ENCODE measurements at places on chromosomes 7 and 10.
A peak's percentile ranks its signal among the peaks of the same experiment; 100 is the strongest.

- DNase-seq = peak; percentile 19
These were observed 46.2 kb upstream of the ADRB1 start for GRCh38 chr10:113997428-113997827.

GRCh38 chr7:55260676-55261385 is 104.3 kb upstream of the LANCL2 start:
- no peak for DNase-seq

DNA sequence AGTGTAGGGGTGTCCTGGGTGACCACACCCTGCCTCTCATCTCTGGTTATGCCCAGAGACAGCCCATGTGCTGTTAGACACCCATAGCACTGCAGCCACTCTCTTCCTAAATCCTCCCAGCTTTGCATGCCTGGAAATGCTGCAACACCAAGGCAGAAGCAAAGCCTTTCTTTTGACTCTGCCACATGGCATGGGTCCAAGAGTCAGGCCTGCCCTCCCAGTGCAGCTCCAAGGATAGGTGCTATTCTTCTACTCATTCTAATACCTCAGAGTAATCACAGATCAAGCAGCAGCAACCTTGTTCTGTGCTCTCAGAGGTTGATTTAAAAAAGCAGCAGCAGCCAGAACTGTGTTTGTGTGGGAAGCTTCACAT is 23.4 kb downstream of the FRMPD2 start:
- DNase-seq = peak; percentile 82

- DNase-seq = peak; percentile 70
These were observed 177.3 kb downstream of the NSUN6 start for GRCh38 chr10:18474118-18474455.

- no peak for DNase-seq
These were observed 319.0 kb downstream of the GRID1 start for GRCh38 chr10:86047588-86047987.

- no peak for DNase-seq
These were observed 2.5 kb downstream of the ZNF316 start for GRCh38 chr7:6639627-6640026.

DNA sequence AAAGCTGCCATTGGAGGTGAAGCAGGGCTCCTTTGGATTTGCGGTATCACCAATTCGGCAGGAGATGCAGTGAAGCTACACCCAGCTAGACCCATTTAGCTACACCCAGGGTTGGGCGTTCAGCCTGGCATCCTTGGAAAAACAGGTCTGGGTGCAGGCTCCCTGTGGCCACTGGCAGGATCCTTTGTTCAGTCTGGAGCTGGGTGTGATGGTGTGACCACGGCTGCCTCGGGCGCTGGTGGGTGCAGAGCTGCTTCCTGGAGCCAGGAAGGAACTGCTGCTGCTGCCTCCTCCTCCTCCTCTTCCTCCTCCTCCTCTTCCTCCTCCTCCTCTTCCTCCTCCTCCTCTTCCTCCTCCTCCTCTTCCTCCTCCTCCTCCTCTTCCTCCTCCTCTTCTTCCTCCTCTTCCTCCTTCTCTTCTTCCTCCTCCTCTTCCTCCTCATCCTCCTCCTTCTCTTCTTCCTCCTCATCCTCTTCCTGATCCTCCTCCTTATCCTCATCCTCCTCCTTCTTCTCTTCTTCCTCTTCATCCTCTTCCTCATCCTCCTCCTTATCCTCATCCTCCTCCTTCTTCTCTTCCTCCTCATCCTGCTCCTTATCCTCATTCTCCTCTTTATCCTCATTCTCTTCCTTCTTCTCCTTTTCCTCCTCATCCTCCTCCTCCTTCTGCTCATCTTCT is 84.0 kb downstream of the GRK5 start:
- peak; percentile 6 for DNase-seq

GRCh38 chr7:34842782-34843181 is 184.8 kb downstream of the NPSR1 start:
- no peak for DNase-seq

DNA sequence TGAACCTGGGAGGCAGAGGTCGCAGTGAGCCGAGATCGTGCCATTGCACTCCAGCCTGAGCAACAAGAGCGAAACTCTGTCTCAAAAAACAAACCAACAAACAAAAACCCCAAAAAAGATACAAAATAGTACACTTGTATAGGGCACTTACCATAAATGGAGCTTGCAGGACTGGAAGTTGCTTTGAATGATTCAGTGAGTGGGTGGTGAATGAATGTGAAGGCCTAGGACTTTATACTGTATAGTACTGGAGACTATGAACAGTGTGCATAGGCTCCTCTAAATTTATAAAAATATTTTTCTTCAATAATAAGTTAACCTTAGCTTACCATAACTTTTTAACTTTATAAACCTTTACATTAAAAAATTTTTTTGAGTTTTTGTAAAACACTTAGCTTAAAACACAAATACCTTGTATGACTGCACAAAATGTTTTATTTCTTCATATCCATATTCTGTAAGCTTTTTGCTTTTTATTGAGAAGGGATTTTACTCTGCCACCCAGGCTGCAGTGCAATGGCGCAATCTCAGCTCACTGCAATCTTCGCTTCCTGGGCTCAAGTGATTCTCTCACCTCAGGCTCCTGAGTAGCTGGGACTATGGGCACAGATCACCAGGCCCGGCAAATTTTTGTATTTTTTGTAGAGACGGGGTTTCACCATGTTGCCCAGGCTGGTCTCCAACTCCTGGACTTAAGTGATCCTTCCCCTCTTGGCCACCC is 6.9 kb upstream of the H2AZ2 start:
- no peak for DNase-seq

DNA sequence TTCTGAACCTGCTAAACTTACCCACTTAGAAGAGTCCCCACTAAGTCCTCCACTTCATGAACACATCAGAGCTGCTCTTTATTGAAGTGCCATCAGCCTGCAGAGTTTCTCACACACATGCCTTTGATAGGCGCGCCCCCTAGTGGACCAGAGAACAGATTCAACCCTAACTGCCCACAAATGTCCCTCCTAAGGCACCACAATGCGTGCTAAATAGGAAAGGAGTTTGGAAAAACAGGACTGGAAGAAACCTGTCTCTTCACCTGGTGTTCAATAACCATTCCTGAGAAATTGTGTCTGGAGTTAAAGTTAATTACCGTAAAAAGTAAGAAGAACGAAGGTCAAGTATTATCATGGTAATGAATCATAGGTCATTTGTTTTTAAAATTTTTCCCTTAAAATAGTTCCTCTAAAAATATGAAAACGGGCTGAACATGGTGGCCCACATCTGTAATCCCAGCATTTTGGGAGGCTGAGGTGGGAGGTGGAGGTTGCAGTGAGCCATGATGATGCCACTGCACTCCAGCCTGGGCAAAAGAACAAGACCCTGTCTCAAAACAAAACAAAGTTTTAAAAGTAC is 249.7 kb downstream of the ELMO1 start:
- DNase-seq = peak; percentile 90

Data from NCI-H69 (cell line).